ENCODE measurements at places on chromosomes 3 and 15. TPM values are rescaled to one million over a fixed set of nuclear protein-coding genes. Genes with fewer than 3 reads are reported as not detected.
A peak's percentile ranks its signal among the peaks of the same experiment; 100 is the strongest.

SLC12A1 gene
- total RNA-seq = not detected

BSN gene
- 0.10 TPM for total RNA-seq

BOC gene
- total RNA-seq = 4.2 TPM

SLC27A2 gene
- 0.06 TPM for total RNA-seq

DNA sequence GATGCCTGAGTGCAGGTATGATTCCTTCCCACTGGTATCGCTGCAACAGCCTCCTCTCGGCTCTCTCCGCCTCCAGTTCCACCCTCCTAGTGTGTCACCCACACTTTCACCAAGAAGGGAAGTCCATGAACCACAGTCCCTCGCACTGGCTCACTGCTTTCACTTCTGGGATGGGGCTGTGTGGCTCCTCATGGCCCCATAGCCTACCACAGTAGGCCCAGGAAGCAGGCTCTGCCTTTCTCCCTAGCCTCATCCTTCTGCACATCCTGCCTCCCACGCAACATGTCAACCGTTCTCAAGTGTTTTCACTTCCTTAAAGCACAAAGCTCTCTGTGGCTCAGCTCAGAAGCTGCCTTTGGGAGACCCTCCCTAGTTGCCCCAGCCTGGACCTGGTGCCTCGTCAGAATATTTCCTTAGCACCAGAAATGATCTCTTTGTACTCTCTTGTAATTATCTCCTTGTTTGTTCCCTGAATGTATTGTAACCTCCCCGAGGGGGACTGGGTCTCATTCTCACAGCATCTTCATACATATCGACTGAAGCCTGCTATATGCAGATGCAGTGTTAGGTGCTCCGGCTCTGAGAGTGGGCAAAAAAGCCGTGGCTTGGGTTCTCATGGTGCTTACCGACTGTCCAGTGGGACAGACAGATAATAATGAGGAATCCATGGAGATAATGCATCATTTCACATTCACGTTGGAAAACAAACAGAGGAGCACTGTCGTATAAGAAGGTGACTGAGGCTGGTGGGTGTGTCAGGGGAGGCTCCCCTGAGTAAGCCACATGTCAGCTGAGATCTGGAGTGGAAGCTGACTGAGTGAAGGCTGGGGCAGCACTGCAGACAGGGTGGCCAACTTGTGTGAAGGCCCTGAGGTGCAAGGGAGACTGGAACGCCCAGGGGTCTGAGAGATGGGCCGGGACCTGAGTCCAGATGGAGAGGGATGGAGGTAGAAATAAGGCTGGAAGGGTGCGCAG is 107.1 kb downstream of the DGKG start:
- no peak for DNase-seq

DNA sequence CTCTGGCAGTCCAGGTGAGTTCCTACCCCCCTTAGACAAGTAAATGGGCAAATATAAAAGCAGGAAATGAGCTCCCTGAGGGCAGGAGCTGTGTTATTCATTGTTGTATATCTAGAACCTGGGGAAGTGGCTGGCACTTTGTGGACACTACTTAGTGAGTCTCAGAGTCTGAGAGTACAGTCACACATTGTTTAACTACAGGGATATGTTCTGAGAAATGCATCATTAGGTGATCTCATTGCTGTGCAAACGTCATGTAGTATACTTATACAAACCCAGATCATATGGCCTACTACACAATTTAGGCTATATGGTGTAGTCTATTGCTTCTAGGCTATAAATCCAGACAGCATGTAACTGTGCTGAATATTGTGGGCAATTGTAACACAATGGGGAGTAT is 52.4 kb downstream of the DRD3 start:
- DNase-seq = no peak

DNA sequence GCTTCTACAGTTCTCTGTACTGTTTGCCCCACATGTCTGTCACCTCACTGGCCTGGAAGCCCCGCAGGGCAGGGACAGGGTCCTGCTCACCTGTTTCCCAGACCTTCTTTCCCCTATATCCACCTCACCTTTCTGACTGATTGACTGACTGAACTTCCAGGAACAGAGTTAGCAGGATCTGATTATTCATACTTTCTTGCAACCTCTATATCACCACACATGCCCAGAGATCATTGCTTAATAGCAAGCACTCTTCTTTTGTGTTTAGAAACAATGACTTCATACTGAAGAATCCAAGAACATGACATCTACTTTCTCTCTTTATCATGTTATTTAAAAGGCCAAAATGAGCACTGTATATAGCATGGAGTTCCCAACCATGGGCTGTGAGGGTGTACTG is 18.0 kb upstream of the CLEC3B start:
- no peak for DNase-seq

DNA sequence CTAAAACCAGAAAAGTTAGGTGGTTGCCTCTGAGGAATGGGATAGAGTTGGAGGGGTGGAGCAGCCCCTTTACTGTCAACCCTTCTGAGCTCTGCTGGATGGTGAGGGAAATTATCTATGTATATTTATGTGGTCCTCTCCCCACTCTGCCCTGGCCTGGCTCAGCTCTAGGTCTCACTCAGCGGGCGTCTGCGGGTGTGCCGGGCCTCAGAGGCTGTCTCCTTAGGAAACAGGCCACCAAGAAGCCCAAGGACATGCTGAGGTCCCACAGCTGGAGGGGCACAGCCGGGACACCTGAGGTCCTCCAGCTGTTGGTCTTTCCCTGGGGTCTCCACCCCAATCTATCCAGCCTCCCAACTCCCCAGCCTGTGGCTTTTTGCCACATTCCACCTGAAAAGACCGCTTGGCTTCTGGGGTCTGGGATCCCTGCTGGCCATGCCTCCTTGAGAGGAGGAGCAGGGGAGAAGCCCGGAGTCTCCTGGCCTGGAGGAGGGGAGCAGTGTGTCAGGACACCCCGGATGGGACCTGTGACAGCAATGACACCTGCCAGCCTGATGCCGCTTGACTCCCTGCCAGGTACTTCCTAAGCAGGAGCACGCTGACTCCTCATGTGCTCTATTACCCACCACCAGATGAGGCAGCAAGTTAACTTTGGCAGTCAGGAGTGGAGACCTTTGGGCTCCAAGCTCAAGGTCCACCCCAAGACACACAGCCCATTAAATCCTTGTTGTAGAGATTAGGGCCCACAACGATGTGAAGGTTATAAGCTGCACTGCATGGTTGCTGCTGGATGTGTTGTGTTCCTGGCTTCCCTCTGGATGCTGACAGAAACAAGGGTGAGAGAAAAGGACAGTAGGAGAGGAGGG is at the start of gene SLC28A1:
TSS of gene SLC28A1 (plus strand) at position 747 of the 866 bp plus-strand sequence. CDS start 3,099 bp downstream, outside the sequence.
- DNase-seq = no peak

- no peak for DNase-seq
Observed at GRCh38 chr3:45337839-45338470, 50.4 kb upstream of the LARS2 start.

GRCh38 chr3:60728006-60728405 is 523.2 kb downstream of the FHIT start:
- DNase-seq = no peak

- peak; percentile 75 for DNase-seq
Observed at GRCh38 chr15:52419494-52419893, 109.2 kb downstream of the MYO5A start.

DNA sequence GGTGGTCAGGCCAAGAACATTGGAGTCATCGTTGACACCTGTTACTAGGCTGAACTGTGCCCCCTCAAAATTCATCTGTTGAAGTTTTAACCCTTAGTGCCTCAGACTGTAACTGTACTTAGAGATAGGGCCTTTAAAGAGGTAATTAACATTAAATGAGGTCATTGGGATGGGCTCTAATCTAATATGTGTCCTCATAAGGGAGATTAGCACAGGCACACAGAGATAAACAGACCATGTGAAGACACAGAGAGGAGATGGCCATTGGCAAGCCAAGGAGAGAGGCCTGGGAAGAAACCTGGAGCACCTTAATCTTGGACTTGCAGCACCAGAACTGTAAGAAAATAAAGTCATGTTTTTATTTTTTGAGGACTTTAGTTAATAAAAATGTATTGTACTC is 59.6 kb downstream of the PLCL2 start:
- DNase-seq = no peak

GRCh38 chr3:197495999-197496745 is 59.6 kb downstream of the BDH1 start:
- no peak for DNase-seq

GRCh38 chr3:180961552-180961951 is 28.0 kb downstream of the DNAJC19 start:
- no peak for DNase-seq

GRCh38 chr3:30399394-30400181 is 206.8 kb upstream of the TGFBR2 start:
- DNase-seq = no peak

GRCh38 chr3:183300996-183301562 is 48.0 kb downstream of the B3GNT5 start:
- DNase-seq = no peak

DNA sequence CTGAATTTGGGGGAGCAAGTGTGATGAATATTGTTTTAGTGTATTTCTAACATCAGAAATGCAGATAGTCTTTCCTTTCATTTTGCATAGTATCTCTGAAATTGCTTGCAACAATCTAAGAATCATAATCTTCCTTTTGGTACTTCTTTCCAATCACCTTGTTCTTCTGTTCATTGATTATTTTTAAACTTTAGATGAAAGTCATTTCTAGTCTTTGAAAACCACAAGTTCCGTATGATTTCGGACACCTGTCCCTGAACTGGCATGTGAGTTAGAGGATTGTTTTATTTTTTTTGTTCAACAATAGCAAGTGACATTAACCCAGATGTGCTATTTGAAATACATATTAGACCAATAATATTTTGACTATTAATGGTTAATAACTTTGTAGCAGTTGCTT is 329.7 kb downstream of the UNC13C start:
- no peak for DNase-seq

- DNase-seq = no peak
Observed at GRCh38 chr3:150036780-150037179, 66.1 kb upstream of the PFN2 start.
